Eye (tissue), 1 donor: ENCODE measurements at places on chromosomes 12 and 14.
A peak's percentile ranks its signal among the peaks of the same experiment; 100 is the strongest.

- no peak for DNase-seq
Observed at GRCh38 chr14:20516921-20517320, 11.6 kb downstream of the RNASE10 start.

GRCh38 chr14:95507701-95508103 lies 8.7 kb downstream of the SYNE3 start:
- no peak for DNase-seq

- peak; percentile 33 for DNase-seq
Observed at GRCh38 chr14:92956961-92957360, 34.0 kb downstream of the CHGA start.

DNA sequence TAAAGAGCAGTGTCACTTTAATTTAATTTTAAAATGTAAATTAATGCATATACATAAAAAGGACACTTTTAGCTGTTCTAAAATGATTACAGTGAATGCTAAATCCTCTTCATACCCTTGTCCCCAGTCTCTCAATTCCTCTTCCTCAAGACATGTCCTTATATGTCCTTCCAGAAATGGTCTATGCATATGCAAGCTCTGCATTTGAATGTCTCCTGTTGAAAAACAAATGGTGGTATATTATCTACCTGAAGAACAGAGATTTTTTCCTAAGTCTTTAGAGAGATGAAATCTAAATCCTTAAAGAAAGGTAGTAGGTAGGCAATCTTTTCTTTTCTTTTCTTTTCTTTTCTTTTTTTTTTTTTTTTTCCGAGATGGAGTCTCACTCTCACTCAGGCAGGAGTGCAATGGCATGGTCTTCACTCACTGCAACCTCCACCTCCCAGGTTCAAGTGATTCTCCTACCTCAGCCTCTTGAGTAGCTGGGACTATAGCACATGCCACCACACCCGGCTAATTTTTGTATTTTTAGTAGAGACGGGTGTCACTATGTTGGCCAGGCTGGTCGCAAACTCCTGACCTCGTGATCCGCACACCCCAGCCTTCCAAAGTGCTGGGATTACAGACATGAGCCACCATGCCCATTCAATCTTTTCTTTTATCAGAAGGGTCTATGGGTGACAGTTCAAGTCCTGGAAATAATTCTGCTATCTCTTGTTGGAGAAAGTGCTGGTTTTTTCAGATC lies 180.5 kb downstream of the PRKCH start:
- no peak for DNase-seq

DNA sequence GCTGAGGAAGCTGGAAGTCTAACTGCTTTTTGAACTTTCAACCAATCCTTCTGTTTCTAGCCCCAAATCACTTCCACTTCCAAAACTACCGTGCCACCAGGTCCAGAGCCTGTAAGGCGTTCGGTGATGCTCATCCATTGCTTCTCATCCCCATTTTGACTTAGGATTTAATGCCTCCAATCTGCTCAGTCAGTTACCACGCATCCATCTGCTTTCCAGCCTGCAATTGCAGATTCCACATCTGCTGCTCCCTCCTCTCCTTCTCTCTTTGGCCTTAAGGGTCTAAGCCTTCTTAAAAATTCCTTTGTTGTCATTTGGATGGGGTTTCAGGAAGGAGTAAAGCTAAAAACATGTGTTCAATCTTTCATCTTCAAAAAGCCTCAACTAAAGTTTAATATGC lies 74.7 kb downstream of the TUNAR start:
- no peak for DNase-seq

DNA sequence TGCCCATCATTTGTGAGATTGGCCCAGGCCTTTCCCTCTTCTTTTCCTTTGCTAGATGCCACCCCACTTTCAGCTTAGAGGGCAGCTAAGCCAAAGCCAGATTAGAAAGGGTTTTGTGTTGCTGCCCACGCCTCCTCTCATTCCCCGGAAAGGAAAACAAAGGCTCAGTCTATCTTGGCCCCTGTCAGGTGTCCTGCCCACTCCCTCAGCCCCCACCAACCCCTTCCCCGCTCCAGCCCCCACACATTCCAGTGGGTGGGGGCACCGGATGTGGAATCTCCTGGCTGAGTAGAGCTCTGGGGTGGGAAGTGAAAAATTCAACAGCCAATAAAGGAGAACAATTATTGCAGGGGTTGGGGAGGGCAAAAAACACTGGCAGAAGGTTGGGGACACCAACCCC lies 2.2 kb downstream of the BLOC1S1 start:
- no peak for DNase-seq

- DNase-seq, result no peak
Observed at GRCh38 chr12:106924268-106924861, 31.3 kb upstream of the TMEM263 start.

DNA sequence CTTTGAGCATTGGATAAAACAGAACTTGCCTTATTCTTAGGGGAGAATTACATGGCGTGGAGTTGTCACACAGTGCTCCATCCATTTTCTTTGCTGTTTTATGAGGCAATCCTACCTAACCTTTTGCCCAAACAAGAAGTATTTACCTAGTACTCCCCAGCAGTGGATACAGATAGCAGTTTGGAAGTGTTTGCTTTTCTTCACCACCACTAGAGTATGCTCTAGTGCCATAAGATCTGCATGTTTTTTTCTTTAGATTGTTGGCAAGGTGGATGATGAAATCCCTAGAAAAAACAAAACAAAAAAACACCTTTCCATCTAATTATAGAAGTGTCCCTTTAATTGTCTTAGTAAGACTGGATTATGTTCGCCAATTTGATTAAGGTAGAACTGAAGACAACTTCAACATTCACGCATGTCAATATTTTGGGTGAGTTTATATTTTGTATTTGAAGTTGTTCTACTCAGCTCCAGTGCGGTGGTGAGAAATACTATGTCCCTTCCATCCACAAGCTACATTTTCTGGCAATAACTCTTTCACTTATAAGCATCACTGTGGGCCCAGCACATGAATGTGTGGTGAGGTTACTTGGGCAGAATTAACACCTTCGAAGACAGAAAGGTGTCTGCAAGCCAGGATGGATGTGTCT lies 23.6 kb upstream of the TMEM260 start:
- DNase-seq, result no peak

DNA sequence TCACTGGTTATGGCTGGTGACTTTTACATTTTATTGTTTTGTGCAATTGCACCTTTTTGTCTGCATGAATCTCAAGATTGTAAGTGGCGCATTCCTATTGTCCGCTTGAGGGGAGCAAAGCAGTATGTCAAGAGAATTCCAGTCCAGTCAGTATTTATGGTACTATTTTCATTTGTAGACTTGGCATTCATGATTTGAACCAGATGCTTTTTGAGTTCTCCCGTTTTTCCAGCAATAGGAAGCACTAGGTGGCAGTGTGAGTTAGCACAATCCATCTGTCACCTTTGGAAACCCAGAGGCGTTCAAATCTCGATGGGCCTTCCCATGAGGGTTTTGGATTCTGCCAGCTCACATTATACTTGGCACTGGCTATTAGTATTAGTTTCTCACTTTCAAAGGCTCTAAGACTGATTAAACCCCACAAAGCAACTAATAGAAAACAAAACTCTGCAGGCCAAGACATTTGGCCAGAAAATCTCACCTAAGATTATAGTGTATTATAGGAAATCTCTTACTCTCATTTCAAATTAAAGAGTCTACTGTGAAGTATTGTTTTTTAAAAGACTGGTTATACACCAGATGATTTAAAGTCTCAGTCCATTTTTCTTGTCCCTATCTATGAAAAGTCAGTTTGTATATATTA lies 2.2 kb downstream of the DACT1 start:
- DNase-seq, result peak; percentile 91

DNA sequence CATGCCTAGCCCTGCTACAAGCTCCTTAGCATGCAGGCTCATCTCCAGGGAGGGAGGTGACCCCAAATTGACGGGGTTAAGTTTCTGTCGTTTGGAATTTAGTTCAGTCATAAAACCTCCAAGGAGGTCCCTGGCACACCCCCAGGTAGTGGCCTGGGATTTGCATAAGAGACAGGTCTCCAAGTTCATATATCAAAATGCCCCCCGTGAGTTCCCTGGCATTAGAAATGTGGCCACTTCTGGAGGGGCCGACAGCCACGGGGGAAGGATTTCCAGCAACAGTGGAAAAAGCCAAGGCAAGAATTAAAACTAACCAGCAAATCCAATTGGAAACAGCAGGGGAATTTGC lies 228.8 kb downstream of the BCL11B start:
- no peak for DNase-seq

- no peak for DNase-seq
Observed at GRCh38 chr12:26378711-26379110, 183.3 kb downstream of the SSPN start.

DNA sequence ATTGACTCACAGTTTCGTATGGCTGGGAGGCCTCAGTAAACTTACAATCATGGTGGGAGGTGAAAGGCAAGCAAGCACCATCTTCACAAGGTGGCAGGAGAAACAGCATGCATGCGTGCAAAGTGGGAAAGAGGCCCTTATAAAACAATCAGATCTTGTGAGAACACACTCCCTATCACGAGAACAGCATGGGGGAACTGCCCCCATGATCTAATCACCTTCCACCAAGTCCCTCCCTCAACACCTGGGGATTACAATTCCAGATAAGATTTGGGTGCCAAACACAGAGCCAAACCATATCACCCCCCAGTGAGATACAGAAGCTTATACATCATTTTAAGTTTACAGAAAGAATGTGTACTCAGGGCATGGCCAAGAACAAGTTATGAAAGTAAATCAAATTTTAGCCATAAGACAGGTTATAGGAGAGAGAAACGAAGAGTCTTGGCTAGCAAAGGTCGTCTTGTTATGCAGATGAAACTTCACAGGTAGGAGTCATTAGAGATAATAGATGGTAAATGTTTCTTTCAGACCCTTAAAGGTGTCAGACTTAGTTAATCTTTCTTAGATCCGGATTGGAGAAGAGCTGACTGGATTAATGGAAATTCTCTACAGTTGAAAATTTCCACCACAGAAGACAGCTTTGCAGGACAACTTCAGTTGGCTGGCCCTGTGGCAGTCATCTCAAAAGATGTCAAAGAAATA lies 79.8 kb upstream of the SEL1L start:
- no peak for DNase-seq

GRCh38 chr12:25734529-25735180 lies 181.6 kb upstream of the LMNTD1 start:
- DNase-seq, result no peak

DNA sequence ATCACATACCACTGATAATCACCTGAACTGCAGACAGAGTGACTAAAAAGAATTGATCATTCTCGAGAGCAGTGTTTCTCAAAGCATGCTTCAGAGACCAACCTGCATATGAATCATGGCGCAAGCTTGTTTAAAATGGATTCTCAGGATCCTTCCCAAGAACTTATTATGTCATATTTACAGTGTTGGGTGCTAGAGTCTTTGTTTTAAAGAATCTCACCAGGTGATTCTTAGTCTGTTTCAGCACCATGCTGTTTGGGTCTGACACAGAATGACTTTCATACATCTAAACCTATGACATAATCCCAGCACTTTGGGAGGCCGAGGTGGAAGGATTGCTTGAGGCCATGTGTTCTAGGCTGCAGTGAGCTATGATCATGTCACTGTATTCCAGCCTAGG lies 31.3 kb upstream of the SSPN start:
- no peak for DNase-seq

DNA sequence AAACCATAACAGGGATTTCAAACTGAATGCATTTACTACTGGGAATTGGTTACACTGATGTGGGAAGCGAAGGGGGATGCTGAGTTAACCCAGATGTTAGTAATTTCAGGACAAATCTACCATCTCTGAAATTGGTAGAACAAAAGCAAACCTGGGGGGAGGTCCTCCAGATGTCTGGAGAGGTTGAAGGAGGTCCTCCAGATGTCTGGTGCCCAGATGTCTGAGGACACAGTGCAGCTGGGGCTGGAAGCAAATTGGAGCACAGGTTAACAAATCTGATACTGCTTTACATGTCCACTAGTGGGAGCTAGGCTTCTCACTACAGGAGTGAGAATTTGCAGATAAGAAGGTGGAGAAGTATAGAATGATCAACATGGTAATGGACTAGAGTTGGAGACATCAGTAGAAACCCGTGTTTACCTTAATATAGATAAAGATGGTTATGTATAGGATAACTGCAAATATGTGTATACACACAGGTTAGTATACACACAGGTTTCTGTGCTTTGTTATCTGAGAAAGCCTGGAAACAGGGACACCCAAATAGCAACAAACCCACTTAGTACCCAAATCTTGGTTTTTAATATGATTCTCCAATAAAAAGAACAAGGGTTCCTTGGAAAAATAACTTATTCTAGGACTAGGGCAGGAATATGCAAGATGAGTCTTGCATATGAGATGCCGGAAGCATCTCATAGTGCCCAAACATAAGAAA lies 162.5 kb downstream of the C12orf50 start:
- no peak for DNase-seq

- DNase-seq, result peak; percentile 47
Observed at GRCh38 chr12:126747530-126748149, 1519.3 kb upstream of the TMEM132C start.

DNA sequence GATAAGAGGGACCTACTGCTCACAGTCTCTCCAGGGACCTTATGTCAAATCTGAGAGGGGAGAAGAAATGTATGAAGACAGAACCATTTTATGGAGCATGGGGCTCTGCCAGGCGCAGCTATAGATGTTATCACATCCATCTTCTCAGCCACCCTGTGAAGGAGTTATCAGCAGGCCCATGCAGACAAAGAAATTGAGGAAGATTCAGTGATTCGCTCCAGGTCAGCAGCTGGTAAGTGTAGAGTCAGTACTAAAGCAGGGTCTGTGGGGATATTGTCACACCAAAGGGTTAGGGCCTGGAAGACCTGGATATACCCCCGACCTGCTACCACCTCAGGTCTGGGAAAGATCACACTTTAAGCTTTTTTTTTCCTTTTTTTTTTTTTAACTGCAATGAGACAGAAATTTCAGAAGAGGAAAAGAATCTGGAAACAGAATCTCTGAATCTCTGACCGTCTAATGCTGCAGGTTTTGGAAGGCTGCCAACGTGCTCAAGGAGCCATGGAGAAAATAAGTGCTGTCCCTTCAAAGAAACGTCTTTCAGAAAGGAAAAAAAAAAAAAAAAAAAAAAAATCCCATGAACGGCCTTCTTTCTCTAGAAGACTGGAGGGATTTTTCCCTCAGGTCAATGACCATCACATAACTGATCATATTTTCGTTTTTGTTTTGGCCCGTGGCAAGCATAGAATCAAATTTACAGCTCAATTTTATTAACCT lies 73.3 kb upstream of the PLEKHG7 start:
- DNase-seq, result peak; percentile 45

GRCh38 chr12:19201661-19202060 lies 72.1 kb downstream of the PLEKHA5 start:
- DNase-seq, result no peak

DNA sequence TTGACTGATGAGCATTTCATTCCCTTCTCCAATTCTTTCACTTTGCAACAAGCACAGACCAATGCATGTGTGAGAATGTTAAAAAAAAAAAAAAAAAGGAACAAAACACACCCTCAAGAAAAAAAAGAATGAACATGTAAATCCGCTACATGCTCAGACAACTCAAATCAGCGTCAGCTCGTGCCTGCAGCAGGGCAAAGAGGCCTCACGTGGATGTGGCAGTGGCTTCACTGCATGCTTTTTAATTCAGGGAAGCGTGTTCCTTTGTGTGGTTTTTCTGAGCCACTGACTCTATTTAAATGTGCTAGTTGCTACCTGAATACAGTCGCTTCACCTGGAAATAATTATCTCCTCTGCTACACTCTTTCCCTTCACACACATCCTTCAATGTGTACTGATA lies 55.1 kb downstream of the PPP1R36 start:
- peak; percentile 80 for DNase-seq
